Pancreas (tissue), 10 donors: ENCODE measurements at places on chromosomes 2 and 18. TPM values are rescaled to one million over a fixed set of nuclear protein-coding genes. Genes with fewer than 3 reads are reported as not detected.

The CFAP65 gene
- 0.12 TPM for total RNA-seq

The IL1R2 gene
- 0.39 TPM for total RNA-seq

The SCYGR4 gene
- not detected for total RNA-seq

- DNase-seq, result no peak
These were observed 76.1 kb upstream of the NOSTRIN start for GRCh38 chr2:168726375-168726774.

DNA sequence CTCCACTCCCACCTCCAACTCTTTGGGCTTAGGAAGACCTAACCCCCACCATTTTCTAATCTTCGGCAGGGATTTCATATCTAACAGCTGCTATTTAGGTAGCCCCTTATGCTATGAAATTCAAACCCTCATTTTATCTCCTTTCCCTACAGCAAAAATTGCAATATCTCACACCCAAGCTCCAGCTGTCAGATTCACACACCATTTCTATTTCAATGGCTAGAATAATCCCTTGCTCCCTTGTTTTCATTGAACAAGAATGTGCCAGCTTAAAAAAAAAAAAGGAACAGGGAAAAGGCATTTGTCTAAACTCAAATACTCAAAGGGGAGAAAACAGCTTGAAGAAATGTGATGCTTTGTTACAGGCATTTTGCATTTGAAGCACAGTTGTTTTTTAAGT is 850.6 kb upstream of the ACVR2A start:
- DNase-seq, result no peak
